Bronchus fibroblast of lung (primary cell): ENCODE measurements at places on chromosomes 11 and 22. TPM values are rescaled to one million over a fixed set of nuclear protein-coding genes. Genes with fewer than 3 reads are reported as not detected.

MS4A12 gene
- not detected in 2 replicates for total RNA-seq

PRR5L gene
- 1.2 and 3.7 TPM in 2 replicates for total RNA-seq

RTN4RL2 gene
- 1.3 TPM in 2 replicates for total RNA-seq

VWCE gene
- 1.0 and 1.3 TPM in 2 replicates for total RNA-seq

RAB36 gene
- total RNA-seq = 3.1 and 3.4 TPM in 2 replicates

C22orf42 gene
- total RNA-seq = not detected in 2 replicates

CTTN gene
- total RNA-seq = 117 and 125 TPM in 2 replicates

MYOD1 gene
- not detected in 2 replicates for total RNA-seq

C11orf91 gene
- total RNA-seq = not detected in 2 replicates

SLC25A18 gene
- 0.15 and 0.17 TPM in 2 replicates for total RNA-seq

ARHGEF12 gene
- total RNA-seq = 28.2 and 33.6 TPM in 2 replicates

PHOX2A gene
- not detected in 2 replicates for total RNA-seq

OR6T1 gene
- total RNA-seq = not detected in 2 replicates

LRRC56 gene
- 0.30 and 0.34 TPM in 2 replicates for total RNA-seq

PSMD13 gene
- 126 and 140 TPM in 2 replicates for total RNA-seq

GRIA4 gene
- total RNA-seq = 0.34 and 0.74 TPM in 2 replicates

ZMAT5 gene
- total RNA-seq = 36.5 and 44.4 TPM in 2 replicates

CSF2RB gene
- total RNA-seq = not detected in 2 replicates

SHISA8 gene
- not detected in 2 replicates for total RNA-seq

FOSL1 gene
- 108 and 111 TPM in 2 replicates for total RNA-seq

CRYBB3 gene
- total RNA-seq = not detected in 2 replicates

SPON1 gene
- total RNA-seq = 0.17 and 0.45 TPM in 2 replicates

TRMU gene
- total RNA-seq = 26.5 and 26.7 TPM in 2 replicates

LRRN4CL gene
- total RNA-seq = 10.0 and 10.9 TPM in 2 replicates

TEX54 gene
- total RNA-seq = not detected in 2 replicates

TIGD3 gene
- total RNA-seq = 0.30 TPM in 1 of 2 replicates, not detected in the other

TRIM64C gene
- not detected in 2 replicates for total RNA-seq

OR51E1 gene
- total RNA-seq = not detected in 2 replicates

KIF18A gene
- total RNA-seq = 18.0 and 20.7 TPM in 2 replicates

HOATZ gene
- total RNA-seq = 0.50 TPM in 1 of 2 replicates, not detected in the other

KDM2A gene
- 16.9 and 17.1 TPM in 2 replicates for total RNA-seq

KREMEN1 gene
- total RNA-seq = 5.4 and 6.2 TPM in 2 replicates

CCDC116 gene
- total RNA-seq = not detected in 2 replicates

CEP164 gene
- total RNA-seq = 17.5 and 19.0 TPM in 2 replicates

OR5P2 gene
- total RNA-seq = not detected in 2 replicates

AGBL2 gene
- 0.17 and 1.3 TPM in 2 replicates for total RNA-seq

SRSF8 gene
- total RNA-seq = 13.7 and 17.0 TPM in 2 replicates

PHLDA2 gene
- 67.4 and 71.9 TPM in 2 replicates for total RNA-seq

PKNOX2 gene
- 0.84 and 1.2 TPM in 2 replicates for total RNA-seq

FAM180B gene
- not detected in 2 replicates for total RNA-seq

SCGB1D2 gene
- not detected in 2 replicates for total RNA-seq

CARD16 gene
- total RNA-seq = 30.8 and 38.8 TPM in 2 replicates

IGLL5 gene
- total RNA-seq = not detected in 2 replicates

OR51B2 gene
- not detected in 2 replicates for total RNA-seq

OR52B6 gene
- not detected in 2 replicates for total RNA-seq
